ENCODE measurements at places on chromosomes 11 and 22.

- no peak for DNase-seq
- no peaks in the 10 kb centered on the region for H3K4me1 ChIP-seq
- no peaks in the 10 kb centered on the region for H3K27me3 ChIP-seq
- no peak overlapping the region for H3K27ac ChIP-seq
Observed at GRCh38 chr11:131792243-131792642, 421.8 kb downstream of the NTM start.

DNA sequence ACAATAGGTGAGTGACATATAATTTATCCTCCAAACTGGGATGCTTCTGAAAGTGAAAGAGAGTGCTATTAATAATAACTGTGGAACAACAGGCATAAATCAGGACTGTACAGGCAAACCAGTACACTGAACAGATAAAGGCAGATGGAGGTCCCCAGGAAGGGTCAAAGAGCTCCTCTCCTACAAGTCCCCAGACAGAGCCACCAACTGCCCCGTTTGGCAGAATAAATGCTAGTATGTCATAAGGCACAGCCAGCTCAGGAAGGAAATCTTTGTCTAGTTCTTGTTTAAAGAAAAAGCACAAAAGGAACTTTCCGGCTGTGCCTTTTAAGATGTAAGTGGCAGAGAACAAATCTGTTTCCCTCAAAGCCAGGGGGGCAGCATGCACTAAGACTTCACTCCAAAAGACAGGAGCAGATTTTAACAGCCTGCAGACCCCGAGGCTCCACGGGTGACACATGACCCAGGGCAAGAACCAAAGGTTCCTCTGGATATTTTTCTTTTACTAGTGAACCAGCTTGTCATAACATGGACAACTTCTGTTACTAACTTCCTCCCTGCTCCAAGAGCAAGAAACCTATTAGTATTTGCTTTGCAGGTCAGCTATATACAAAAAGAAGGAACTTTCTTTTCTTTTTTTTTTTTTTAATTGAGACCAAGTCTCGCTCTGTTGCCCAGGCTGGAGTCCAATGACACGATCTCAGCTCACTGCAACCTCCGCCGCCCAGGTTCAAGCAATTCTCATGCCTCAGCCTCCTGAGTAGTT lies 50.2 kb downstream of the MYH9 start:
- no peak for DNase-seq
- peak overlapping the region; percentile 79 for H3K27ac ChIP-seq
- H3K27me3 ChIP-seq: no peaks in the 10 kb centered on the region
- peaks cover 41% of the 10 kb centered on the region for H3K36me3 ChIP-seq
- no peak overlapping the region for H3K4me3 ChIP-seq

DNA sequence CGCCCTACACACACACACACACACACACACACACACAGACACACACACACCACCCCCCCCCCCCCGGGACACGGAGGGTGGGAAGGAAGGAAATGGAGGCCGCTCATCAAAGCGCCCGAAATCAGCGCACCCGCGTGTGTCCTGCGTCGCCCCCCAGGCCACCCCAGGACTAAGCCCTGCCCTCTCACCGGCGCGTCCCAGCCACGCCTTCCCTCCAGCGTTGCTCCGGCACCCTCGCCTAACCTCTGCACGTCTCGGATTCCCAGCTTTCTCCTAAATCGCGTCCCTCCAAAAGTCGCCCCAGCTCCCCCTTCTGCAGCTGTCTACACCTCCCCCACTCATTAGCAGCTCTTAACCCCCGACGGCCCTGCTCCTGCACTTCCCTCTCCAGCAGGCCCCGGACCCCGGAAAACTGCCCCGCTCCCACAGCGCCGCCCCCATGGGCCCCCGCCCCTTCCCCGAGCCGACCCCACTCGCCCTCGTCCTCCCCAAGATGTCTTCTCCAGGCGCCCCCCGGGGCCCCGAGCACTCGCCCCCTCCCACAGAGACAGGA lies 557 bp downstream of the PACSIN2 start:
- H3K36me3 ChIP-seq: no peaks in the 10 kb centered on the region
- H3K4me1 ChIP-seq: peaks cover 11% of the 10 kb centered on the region
- no peaks in the 10 kb centered on the region for H3K27me3 ChIP-seq
- peak; percentile 43 for DNase-seq
- peak overlapping the region; percentile 80 for H3K4me3 ChIP-seq
- H3K27ac ChIP-seq: peak overlapping the region; percentile 83

DNA sequence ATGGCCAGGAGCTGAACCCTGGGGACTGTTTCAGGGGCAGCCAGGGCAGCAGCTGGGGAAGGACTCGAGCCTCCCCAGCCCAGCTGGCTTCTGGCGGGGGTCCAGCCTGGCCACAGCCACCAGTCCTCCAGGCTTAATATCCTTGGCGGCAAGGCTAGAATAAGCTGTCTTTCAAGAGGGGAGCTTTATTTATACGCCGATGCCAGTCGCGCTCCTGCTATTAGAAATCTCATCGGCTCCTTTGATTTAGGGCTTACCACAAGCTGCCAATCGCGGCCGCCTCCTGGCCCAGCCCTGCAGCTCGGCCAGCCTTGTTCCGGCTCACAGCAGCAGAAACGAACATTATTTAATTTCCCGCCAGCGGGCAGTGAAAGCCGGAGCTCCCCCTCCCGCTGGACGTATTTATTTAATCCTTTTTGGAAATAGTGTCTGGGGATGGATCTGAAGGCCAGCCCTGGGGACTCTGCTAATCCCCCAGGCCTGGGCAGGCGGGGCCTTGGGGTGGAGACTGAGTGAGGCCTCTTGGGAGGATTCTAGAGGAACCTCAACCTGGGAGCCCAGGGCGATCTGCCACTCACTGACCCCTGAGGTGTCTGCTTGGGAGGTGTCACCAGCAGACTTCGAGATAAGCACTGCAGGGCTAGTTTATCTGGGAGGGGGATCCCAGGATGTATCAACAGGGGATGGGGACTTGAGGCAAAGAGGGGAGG lies 363.1 kb downstream of the MN1 start:
- H3K36me3 ChIP-seq: no peaks in the 10 kb centered on the region
- H3K27ac ChIP-seq: no peak overlapping the region
- H3K4me3 ChIP-seq: no peak overlapping the region
- no peaks in the 10 kb centered on the region for H3K27me3 ChIP-seq
- no peak for DNase-seq

DNA sequence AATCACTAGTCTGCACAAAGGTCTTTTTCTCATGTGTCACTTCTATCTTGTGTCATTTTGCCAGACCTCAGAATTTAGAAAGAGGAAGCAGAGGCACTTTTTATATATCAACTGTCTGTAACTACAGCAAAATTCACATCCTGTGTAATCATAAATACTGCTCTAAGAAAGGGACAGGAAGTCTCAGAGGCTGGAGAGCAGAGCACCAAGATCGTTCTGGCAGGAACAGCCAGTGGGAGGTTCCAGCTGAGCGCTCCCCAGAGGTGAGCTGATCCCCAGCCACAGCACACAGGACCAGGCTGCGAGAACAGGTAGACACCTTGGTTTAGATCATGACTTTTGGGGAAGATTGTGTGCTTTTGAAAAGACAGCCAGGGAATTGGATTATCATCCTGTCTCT lies at the start of gene MS4A7:
Gene MS4A7 (plus strand): TSS at position 179 of the 400 bp plus-strand sequence. CDS start 4,610 bp downstream, outside the sequence.
- no peaks in the 10 kb centered on the region for H3K36me3 ChIP-seq
- no peaks in the 10 kb centered on the region for H3K4me1 ChIP-seq
- DNase-seq: no peak
- no peak within 1 kb of the TSS for H3K27ac ChIP-seq
- no peak within 1 kb of the TSS for H3K4me3 ChIP-seq

- no peak overlapping the region for H3K4me3 ChIP-seq
- no peak overlapping the region for H3K27ac ChIP-seq
- H3K36me3 ChIP-seq: no peaks in the 10 kb centered on the region
- no peak for DNase-seq
- H3K27me3 ChIP-seq: no peaks in the 10 kb centered on the region
Observed at GRCh38 chr11:36635066-36635862, 37.2 kb upstream of the RAG2 start.

DNA sequence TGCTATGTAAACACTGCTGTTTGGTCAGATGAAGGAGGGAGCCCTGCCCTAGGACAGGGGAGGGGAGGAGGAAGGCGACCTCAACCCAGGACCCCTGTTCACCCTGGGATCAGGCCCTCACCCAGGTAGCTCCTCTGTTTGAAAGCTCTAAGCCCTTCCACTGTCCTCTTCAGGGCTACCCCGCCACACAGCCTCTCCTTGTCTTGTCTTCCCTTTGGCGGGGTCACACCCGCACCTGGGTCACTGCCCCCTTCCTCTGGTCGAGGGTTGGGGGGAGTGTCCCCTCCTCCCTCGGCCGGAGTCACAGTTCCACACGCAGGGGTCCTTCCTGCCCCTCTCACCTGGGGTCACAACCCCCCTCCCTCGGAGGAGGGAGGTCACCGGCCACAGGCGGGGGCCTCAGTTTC lies 463 bp upstream of the PTPMT1 start:
- H3K4me1 ChIP-seq: peaks cover 16% of the 10 kb centered on the region
- H3K36me3 ChIP-seq: peaks cover 2% of the 10 kb centered on the region
- H3K27ac ChIP-seq: peak overlapping the region; percentile 72
- no peak for DNase-seq

DNA sequence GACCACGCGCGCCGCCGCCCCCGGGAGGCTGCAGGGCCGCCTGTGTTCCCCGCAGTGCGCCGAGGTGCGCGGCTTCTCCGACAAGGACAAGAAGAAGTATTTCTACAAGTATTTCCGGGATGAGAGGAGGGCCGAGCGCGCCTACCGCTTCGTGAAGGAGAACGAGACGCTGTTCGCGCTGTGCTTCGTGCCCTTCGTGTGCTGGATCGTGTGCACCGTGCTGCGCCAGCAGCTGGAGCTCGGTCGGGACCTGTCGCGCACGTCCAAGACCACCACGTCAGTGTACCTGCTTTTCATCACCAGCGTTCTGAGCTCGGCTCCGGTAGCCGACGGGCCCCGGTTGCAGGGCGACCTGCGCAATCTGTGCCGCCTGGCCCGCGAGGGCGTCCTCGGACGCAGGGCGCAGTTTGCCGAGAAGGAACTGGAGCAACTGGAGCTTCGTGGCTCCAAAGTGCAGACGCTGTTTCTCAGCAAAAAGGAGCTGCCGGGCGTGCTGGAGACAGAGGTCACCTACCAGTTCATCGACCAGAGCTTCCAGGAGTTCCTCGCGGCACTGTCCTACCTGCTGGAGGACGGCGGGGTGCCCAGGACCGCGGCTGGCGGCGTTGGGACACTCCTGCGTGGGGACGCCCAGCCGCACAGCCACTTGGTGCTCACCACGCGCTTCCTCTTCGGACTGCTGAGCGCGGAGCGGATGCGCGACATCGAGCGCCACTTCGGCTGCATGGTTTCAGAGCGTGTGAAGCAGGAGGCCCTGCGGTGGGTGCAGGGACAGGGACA lies 2.7 kb downstream of the NLRP6 start:
- H3K4me3 ChIP-seq: peak overlapping the region; percentile 63
- H3K27me3 ChIP-seq: no peaks in the 10 kb centered on the region
- no peak for DNase-seq

- H3K27me3 ChIP-seq: no peaks in the 10 kb centered on the region
- H3K36me3 ChIP-seq: no peaks in the 10 kb centered on the region
- DNase-seq: no peak
Observed at GRCh38 chr22:33811686-33812085, 108.6 kb downstream of the LARGE1 start.

DNA sequence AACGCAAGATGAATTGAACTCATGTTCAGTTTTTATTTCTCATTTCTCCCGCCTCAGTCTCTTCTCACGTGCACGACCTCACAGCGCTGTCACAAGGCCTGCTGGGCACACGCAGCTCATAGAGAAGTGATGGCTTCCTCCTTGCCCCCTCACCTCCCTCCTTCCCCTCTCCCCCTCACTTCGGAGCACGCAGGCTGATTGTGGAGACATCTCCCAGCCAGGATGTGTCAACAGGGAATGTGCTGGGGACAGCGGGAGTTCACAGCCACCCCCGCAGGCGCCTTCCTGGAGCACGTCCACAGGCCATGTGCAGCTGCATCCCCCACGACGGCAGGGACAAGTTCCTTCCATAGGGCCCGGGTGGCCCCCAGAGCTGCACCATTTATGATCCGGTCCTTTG lies 29.1 kb upstream of the KRTAP5-6 start:
- H3K4me1 ChIP-seq: no peaks in the 10 kb centered on the region
- H3K4me3 ChIP-seq: no peak overlapping the region
- H3K36me3 ChIP-seq: no peaks in the 10 kb centered on the region
- no peak overlapping the region for H3K27ac ChIP-seq
- no peak for DNase-seq
- H3K27me3 ChIP-seq: no peaks in the 10 kb centered on the region

DNA sequence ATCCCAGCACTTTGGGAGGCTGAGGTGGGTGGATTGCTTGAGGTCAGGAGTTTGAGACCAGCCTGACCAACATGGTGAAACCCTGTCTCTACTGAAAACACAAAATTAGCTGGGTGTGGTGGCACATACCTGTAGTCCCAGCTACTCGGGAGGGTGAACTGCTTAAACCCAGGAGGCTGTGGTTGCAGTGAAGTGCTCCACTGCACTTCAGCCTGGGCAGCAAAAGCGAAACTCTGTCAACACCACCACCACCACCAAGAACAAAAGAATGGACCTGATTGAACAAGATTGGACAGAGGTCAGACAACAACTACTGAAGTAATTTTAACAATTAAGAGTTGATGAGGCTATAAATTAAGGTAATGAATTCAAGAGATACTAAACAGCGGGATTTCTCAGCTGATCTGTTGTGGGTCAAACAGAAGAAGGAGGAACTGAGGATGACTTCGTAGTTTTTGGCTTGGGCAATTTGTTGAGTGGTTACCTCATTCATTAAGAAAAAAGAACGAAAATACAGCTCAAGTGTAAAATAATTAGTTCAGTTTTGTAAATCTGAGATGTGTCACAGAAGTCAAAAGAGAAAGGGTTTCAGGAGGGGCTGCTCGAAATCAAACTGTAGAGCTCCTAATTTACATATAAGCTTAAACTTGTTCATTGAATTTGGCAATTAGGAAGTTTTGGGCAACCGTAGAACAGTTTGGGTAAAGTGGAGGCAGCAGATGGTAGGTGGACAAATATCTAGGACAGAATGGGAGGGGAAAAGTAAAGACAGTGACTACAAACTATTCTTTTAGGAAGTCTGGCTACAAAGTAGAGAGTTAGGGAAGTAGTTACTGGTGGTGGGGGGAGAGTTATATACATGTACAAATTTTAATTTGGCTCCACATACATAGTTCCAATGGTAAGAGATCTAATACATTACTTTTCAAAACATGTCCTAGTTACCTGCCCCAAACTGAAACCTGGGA lies 4.5 kb downstream of the IL18 start:
- H3K27ac ChIP-seq: no peak overlapping the region
- no peak overlapping the region for H3K4me3 ChIP-seq
- no peaks in the 10 kb centered on the region for H3K27me3 ChIP-seq
- no peaks in the 10 kb centered on the region for H3K36me3 ChIP-seq

- no peaks in the 10 kb centered on the region for H3K36me3 ChIP-seq
- no peaks in the 10 kb centered on the region for H3K4me1 ChIP-seq
Observed at GRCh38 chr11:2507212-2507901, 62.5 kb downstream of the KCNQ1 start.
